ENCODE measurements at places on chromosomes 11 and 22. TPM values are rescaled to one million over a fixed set of nuclear protein-coding genes. Genes with fewer than 3 reads are reported as not detected.
A peak's percentile ranks its signal among the peaks of the same experiment; 100 is the strongest.

GRCh38 chr11:92784331-92784730, 185.1 kb upstream of the MTNR1B start:
- H3K27ac ChIP-seq, result no peak overlapping the region
- H3K4me1 ChIP-seq, result no peaks in the 10 kb centered on the region
- no peaks in the 10 kb centered on the region for H3K36me3 ChIP-seq
- H3K27me3 ChIP-seq, result no peaks in the 10 kb centered on the region

The OR8A1 gene
- total RNA-seq, result not detected

DNA sequence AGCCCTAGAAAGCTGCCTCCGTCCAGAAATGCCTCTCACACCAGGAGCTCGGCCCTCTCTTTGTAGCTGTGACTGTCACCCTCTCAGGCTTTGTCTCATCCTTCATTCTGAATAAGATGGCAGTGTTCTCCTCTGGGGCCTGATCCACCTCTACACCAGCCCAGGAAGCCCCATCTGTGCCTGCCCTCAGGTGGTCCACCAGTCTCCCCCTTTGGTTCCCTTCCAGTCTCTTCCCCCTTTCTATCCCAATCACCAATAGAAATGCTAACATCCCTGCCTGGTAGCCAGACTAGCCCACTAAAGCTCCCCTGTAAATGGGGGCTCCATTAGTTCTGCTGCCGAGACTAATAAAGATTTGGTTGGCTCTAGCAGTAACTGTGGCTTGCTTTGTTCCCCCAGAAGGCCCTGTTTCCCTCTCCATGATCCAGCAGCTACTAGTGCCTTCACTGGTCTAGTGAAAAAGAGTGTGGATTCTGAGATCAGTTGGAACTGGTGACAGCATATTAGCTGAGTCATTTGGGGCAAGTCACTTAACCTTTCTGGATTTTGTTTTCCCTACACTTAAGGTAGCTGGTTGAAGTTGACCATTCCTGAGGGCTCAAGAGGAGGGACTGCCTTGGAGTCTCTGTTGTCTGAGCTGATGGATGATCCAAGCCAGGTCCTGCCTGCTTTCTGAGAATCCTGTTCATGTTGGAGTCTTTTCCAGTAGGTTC, 16.2 kb downstream of the PLEKHB1 start:
- DNase-seq, result no peak
- no peaks in the 10 kb centered on the region for H3K36me3 ChIP-seq
- no peak overlapping the region for H3K4me3 ChIP-seq
- H3K27me3 ChIP-seq, result no peaks in the 10 kb centered on the region
- peaks cover 11% of the 10 kb centered on the region for H3K4me1 ChIP-seq

DNA sequence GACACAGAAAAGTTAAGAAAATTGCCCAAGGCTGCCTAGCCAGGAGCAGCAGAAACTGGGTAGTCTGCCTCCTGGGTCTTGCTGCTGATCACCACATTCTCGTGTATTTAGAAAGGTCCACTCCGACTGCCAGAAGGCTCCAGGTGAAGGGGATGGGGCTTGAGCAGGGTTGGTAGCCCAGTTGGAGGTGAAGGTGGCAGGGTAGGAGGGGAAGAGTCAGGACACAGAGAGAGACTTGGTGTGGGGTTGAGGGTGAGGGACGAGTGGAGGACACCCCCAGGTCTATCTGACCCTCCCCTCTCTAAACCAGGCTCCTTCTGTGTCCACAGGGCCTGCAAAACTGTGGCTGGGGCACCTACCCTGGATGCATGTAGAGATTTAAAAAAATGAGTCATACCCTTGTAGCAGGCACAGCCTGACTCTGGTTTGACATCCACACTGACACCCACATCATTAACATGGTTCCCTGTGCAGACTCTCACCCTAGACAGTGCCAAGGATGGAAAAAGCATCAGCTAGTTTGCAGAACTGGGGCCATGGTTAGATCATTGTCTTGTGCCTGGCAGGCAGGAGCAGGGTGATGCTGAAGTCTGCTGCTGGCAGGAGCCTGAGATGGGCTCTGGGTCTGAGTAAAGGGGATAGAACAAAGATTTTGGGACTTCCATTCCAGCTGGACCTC, 273.2 kb downstream of the TENM4 start:
- no peak overlapping the region for H3K27ac ChIP-seq
- no peak for DNase-seq
- H3K4me1 ChIP-seq, result no peaks in the 10 kb centered on the region
- H3K36me3 ChIP-seq, result no peaks in the 10 kb centered on the region

- H3K27me3 ChIP-seq, result no peaks in the 10 kb centered on the region
- H3K4me3 ChIP-seq, result no peak overlapping the region
- H3K4me1 ChIP-seq, result peaks cover 14% of the 10 kb centered on the region
- DNase-seq, result no peak
- H3K27ac ChIP-seq, result peak overlapping the region; percentile 37
Measured at GRCh38 chr22:32957200-32957803, 100.9 kb downstream of the SYN3 start.

DNA sequence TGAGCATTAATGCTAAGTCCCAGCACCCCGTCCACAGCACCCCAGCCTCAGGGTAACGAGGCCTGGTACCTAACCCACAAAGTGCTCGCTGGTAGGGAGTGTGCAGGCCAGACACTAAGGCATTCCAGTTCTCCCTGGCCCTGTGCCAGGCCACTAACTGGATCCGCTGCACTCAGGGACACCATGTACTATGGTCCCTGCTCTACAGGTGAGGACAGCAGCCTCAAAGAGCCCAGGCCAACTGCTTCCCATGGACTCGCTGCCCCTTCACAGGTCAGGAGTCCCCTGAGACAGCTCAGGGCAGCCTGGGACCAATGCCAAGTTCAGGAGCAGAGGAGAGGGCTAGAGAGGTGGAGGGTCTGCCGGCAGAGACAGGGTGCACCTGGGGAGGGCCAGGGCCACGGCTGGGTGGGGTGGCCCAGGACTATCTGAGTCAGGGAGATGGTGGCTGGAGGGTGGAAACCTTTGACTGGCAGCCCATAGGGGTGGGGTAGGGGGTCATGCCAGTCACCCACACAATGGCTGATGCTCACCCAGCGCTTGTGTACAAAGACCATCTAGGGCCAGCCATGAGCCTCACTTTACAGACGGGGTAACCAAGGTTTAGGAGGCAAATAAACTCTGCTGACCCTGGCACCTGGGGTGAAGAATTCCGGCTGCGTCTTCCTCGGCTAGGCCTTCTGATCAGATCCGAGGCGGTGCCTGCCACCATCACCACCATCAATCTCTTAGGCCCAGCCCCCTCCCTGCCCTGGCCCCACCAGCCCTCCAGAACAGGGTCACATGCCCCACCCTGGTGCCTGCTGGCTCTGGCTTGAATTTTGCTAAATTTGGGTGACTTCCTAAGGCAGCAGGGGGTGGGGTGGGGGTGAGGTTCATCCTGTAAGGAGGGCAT, 5.6 kb downstream of the OSBPL5 start:
- peak overlapping the region; percentile 63 for H3K4me3 ChIP-seq
- peak; percentile 93 for DNase-seq
- H3K27me3 ChIP-seq, result no peaks in the 10 kb centered on the region

GRCh38 chr11:119347940-119348605, 1.6 kb upstream of the MFRP start:
- H3K27ac ChIP-seq, result no peak overlapping the region
- H3K27me3 ChIP-seq, result no peaks in the 10 kb centered on the region
- peaks cover 3% of the 10 kb centered on the region for H3K4me1 ChIP-seq
- no peak overlapping the region for H3K4me3 ChIP-seq
- DNase-seq, result no peak

The CD3D gene
- total RNA-seq, result not detected

The WNT11 gene
- total RNA-seq, result 8.9 TPM

DNA sequence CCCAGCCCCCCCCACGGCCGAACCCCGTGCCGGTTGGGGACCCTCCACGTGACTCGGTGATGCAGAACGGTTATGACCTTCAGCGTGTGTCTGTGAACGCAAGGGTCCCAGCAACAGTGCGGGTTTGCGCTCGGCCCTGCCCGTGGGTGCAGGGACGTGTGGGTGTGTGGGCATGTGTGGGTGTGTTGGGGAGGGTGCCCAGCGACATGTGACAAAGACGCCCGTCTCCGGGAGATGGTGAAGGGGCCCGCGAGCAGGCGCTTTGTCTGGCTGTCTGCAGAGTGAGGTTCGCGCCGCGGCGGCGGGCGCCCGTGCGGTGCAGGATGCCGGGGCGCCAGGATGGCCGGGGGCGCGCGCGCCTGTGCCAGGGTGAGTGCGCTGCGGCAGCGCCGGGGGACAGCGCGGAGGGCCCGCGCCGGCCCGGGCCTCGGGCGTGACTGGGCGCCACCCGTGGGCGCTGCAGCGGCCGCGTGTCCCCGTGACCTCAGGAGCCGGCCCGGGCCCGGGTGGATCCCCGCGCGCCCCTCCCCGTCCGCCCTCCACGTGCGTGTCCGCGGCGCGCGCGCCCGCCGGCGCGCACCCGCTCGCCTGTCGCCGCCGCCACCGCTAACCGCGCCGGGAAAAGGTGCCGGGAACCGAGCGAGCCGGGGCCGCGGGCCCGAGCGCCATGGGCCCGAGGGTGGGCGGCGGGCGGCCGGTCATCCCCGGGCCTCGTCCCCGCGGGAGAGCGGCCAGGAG, at the start of gene LRFN4:
Gene LRFN4 (plus strand): TSS at position 569 of the 738 bp plus-strand sequence. CDS start 681 bp downstream, outside the sequence.
- no peaks in the 10 kb centered on the region for H3K27me3 ChIP-seq
- H3K36me3 ChIP-seq, result no peaks in the 10 kb centered on the region
- peak; percentile 71 for DNase-seq
- H3K27ac ChIP-seq, result peak within 1 kb of the TSS; percentile 85

The FAM111A gene
- 31.4 TPM for total RNA-seq

GRCh38 chr11:129828301-129828836, 12.7 kb downstream of the TMEM45B start:
- H3K4me1 ChIP-seq, result no peaks in the 10 kb centered on the region
- H3K4me3 ChIP-seq, result no peak overlapping the region
- no peak overlapping the region for H3K27ac ChIP-seq
- no peaks in the 10 kb centered on the region for H3K27me3 ChIP-seq
- H3K36me3 ChIP-seq, result no peaks in the 10 kb centered on the region

The PANX3 gene
- total RNA-seq, result not detected

GRCh38 chr11:27991736-27992135, 116.2 kb downstream of the KIF18A start:
- H3K4me1 ChIP-seq, result no peaks in the 10 kb centered on the region
- DNase-seq, result no peak
- H3K27me3 ChIP-seq, result no peaks in the 10 kb centered on the region
- H3K27ac ChIP-seq, result no peak overlapping the region
- H3K4me3 ChIP-seq, result no peak overlapping the region

DNA sequence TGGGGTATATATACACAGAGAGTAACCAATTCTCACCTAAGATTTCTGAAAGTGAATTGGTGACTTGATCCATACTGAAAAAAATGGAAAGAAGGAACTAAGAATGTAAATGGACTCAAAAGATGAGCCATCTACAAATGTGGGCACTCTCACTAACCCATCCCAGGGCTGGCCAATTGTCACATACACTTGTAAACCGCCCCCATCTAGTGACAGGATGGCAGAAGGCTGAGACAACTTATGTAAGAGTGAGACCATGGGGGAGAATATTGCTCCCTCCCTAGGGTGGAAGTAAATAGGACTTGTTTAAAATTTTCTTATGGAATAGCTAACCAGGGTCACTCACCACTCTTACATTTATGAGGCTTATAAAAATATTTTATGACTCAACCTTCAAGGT, 377.1 kb upstream of the ISX start:
- H3K36me3 ChIP-seq, result no peaks in the 10 kb centered on the region
- H3K4me1 ChIP-seq, result no peaks in the 10 kb centered on the region
- no peak overlapping the region for H3K27ac ChIP-seq

GRCh38 chr22:44821741-44822475, 69.5 kb downstream of the ARHGAP8 start:
- H3K27ac ChIP-seq, result no peak overlapping the region
- no peaks in the 10 kb centered on the region for H3K4me1 ChIP-seq
- H3K27me3 ChIP-seq, result peaks cover 10% of the 10 kb centered on the region
- H3K36me3 ChIP-seq, result no peaks in the 10 kb centered on the region
- H3K4me3 ChIP-seq, result no peak overlapping the region

DNA sequence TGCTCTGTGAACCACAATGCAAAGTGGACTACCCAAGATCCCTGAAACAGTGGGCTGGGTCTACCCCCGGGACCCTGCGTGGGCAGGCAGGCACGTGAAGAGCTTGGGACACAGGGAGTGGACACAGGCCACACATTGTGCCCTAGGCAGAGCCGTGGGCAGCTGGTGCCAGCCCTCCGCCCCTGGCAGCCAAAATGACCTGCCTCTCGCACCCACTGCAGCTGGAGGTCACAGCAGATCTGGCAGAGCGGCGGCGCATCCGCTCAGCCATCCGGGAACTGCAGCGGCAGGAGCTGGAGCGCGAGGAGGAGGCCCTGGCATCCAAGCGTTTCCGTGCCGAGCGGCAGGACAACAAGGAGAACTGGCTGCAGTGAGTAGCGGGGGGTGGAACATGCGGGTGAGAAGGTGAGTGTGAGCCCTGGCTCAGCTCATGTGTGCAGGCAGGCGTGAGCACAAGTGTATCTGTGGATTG, 6.7 kb downstream of the SMTN start:
- peaks cover 32% of the 10 kb centered on the region for H3K36me3 ChIP-seq
- peaks cover 63% of the 10 kb centered on the region for H3K4me1 ChIP-seq
- peak overlapping the region; percentile 75 for H3K4me3 ChIP-seq
- H3K27ac ChIP-seq, result peak overlapping the region; percentile 96

GRCh38 chr22:37818409-37819104, 4.6 kb upstream of the GALR3 start:
- peaks cover 19% of the 10 kb centered on the region for H3K4me1 ChIP-seq
- DNase-seq, result peak; percentile 83
- H3K27me3 ChIP-seq, result peaks cover 42% of the 10 kb centered on the region
- H3K27ac ChIP-seq, result no peak overlapping the region
- H3K4me3 ChIP-seq, result peak overlapping the region; percentile 17
- peaks cover 18% of the 10 kb centered on the region for H3K36me3 ChIP-seq

The OR10A2 gene
- not detected for total RNA-seq

DNA sequence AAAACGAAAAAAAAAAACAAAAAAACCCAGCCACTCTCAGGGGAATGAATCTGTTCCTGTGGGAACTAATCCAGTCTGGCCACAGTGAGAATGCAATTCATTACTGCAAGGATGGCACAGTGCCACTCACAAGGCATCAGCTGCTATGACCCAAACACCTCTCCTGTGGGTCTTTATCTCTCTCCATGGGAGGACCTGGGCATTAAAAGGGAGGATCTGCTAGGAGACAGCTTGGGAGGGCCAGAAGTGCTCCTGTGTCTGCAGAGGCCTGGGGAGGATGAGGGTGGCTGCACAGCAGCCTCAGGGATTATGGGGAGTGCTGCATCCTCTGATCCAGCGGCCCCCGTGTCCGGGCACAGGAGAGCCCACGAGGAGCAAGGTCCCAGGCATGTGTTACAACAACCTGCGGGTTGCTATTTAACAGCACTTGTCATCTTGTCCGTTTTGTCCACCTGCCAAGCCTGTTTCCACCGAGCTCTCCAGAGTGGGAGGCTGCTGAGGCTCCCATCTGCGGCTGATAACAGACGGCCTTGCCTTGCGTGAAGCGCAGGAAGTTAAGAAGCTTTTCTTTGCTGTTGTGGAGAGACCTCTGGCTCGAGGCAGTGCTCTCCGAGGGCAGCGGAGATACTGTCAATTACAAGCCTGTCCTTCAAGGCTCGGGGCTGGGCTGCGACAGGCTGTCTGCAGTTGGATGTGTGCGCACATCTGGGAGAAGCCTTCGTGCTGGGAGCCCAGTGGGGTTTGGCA, 97.7 kb downstream of the NXPE2 start:
- DNase-seq, result no peak
- no peaks in the 10 kb centered on the region for H3K4me1 ChIP-seq
- H3K4me3 ChIP-seq, result no peak overlapping the region
- no peaks in the 10 kb centered on the region for H3K27me3 ChIP-seq
- no peak overlapping the region for H3K27ac ChIP-seq

- no peak overlapping the region for H3K27ac ChIP-seq
- H3K27me3 ChIP-seq, result no peaks in the 10 kb centered on the region
- H3K4me3 ChIP-seq, result no peak overlapping the region
- H3K36me3 ChIP-seq, result no peaks in the 10 kb centered on the region
Measured at GRCh38 chr11:11231763-11232162, 121.3 kb downstream of the CSNK2A3 start.
